ENCODE measurements at places on chromosomes 2 and 18. TPM values are rescaled to one million over a fixed set of nuclear protein-coding genes. Genes with fewer than 3 reads are reported as not detected.

DNA sequence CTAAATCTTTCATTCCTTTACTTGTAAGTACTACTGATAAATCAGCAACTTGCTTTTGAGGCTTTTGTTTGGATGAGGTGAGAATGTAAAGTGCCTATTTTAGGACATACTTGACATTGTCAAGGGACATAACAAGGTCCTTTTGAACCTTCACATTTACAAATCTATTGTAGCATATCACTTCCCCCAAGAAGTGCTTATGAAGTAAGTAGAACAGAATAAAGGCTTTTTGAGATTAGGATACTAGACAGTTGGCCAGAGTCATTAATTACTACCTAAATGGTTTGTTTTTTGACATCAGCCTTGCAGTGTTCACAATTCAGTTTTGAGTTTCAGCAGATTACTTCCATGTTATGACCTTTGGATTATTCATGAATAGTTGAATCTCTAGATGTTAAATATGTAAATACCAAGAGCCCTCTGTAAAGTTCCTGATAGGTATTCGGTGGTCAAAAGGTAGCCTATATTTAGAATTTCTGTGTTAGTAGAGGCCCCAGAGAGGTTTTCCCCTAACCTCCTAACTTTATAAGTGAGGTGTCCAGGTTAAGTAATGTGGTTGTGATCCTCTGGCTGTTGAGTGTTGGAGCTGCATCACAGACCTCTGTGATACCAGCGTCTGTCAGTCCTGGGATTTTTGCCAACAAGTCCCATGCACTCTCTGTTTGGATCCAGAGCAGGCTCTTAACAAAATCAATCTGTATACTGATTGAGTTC, 67.2 kb downstream of the LCLAT1 start:
- H3K27ac ChIP-seq = no peak overlapping the region
- H3K36me3 ChIP-seq = no peaks in the 10 kb centered on the region
- DNase-seq = peak; percentile 63
- no peaks in the 10 kb centered on the region for H3K4me1 ChIP-seq

DNA sequence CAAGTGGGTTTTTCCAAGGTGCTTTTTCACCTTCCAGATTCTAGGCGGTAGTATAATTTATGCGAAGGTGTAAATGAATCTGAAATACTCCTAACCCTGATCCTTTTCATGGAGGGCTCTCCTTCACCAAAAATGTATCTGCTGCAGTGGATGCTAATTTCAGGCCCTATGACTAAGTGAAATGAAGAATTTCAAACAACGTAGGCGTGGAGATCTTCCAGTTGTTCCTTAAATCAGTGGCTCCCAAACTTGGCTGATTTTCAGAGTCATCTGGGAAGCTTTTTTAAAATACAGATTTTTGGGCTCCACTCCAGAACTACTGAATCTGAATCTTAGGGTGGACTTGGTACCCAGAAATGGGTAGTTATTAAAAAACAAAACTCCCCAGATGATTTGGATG, 5.5 kb downstream of the GCKR start:
- peaks cover 17% of the 10 kb centered on the region for H3K36me3 ChIP-seq
- no peak for DNase-seq
- H3K27ac ChIP-seq = peak overlapping the region; percentile 57
- H3K27me3 ChIP-seq = no peaks in the 10 kb centered on the region
- H3K4me3 ChIP-seq = no peak overlapping the region

DNA sequence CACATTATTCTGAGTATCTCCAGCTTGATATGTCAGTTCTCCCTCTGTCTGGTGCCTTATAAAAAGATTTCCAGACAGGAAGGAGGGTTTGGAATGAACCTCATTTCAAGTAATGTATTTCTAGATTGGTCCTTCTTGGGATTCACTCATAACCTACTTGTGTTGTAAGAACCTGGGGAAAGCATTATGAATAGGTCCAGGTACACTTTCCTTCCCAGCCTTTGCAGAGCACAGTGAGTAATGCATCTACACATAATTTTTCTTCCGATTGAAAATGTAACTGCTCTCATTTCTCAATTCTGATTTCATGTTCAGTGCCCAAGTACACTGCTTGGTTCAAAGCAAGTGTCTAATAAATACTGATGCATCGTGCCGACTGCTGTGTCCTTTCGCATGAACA, 25.0 kb upstream of the ACAA2 start:
- no peaks in the 10 kb centered on the region for H3K36me3 ChIP-seq
- no peaks in the 10 kb centered on the region for H3K27me3 ChIP-seq

DNA sequence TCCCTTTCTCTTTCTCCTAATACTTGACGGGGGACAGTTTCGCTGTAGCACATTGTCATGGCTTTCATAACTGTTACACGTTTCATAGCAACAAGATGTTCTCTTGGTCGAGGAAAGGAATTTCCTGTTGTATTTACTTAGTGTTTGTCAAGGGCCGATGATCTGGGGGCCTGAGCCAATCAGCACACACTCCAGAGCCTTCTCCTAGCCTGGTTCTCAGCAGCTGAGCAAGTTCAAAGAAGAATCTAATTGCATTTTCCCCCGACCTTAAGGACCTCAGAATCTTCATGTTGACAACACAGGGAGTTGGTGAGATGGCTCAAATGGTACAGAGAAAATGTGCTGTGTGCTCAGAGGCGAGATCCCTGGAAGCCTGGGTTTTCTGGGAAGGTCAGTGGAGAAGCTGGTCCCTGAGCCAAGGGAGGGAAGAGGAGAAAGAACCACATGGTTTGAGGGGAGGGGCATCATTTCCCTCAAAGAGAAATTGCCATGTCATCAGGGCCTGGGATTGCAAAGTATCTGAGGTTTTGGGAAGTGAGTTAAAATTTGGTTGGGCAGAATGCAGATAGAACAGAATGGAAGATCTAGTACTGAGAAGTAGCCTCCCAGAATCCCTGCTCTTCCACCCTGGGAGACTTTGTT, 76.9 kb upstream of the AGAP1 start:
- no peaks in the 10 kb centered on the region for H3K4me1 ChIP-seq
- no peak for DNase-seq
- H3K36me3 ChIP-seq = no peaks in the 10 kb centered on the region
- no peak overlapping the region for H3K4me3 ChIP-seq
- no peaks in the 10 kb centered on the region for H3K27me3 ChIP-seq

GRCh38 chr18:9741793-9742523, 33.9 kb downstream of the RAB31 start:
- H3K36me3 ChIP-seq = no peaks in the 10 kb centered on the region
- H3K4me3 ChIP-seq = no peak overlapping the region
- DNase-seq = no peak
- H3K4me1 ChIP-seq = no peaks in the 10 kb centered on the region
- H3K27ac ChIP-seq = no peak overlapping the region

LOXHD1 gene
- not detected for total RNA-seq

GRCh38 chr2:180677200-180677599, 303.2 kb upstream of the UBE2E3 start:
- no peak overlapping the region for H3K4me3 ChIP-seq
- DNase-seq = peak; percentile 62
- H3K36me3 ChIP-seq = no peaks in the 10 kb centered on the region
- peak overlapping the region; percentile 70 for H3K27ac ChIP-seq
- no peaks in the 10 kb centered on the region for H3K27me3 ChIP-seq

DNA sequence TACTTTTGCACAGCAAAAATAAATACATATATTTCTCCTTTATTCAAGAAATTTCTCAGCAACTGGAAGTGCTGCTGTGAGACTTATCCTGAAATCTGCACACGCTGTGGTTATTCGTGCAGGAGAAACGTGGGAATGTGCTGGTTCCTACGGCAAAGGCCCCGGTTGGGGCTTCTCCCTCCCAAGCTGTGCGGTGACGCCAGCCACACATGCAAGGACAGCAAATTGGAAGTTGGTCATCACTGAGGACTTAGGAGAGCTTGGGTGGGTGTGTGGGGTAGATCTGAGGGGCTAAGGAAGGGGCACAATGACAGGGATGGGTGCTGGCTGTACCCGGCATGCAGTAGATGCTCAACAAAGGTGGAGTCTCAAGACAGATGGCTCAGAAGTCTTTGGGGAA, 16.5 kb upstream of the MTCL1 start:
- H3K27ac ChIP-seq = no peak overlapping the region
- no peaks in the 10 kb centered on the region for H3K36me3 ChIP-seq
- H3K27me3 ChIP-seq = no peaks in the 10 kb centered on the region
- no peak overlapping the region for H3K4me3 ChIP-seq

DNA sequence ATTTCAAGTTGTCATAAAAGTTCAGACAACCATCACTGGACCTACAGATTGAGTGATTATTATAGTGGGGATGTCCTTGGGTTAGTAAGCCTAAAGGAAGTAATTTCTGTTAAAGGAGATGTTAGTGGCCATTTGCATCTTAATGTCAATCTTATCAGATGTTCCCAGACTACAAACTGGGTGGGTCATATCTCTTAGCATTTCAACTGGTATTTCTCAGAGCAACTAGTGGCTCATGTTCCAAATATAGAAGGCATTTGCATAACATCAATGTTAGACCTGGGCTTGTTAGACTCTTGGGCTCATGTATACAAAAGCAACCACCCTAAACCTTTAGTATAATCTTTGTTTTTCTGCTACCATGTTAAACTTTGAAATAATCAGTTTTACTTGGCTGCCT, 17.9 kb downstream of the PLEKHA3 start:
- no peaks in the 10 kb centered on the region for H3K27me3 ChIP-seq
- no peak for DNase-seq
- peaks cover 17% of the 10 kb centered on the region for H3K36me3 ChIP-seq
- no peaks in the 10 kb centered on the region for H3K4me1 ChIP-seq

HOXD9 gene
- total RNA-seq = not detected

GRCh38 chr2:96940001-96940615, 46.3 kb downstream of the FAM178B start:
- DNase-seq = peak; percentile 37
- no peak overlapping the region for H3K27ac ChIP-seq
- no peak overlapping the region for H3K4me3 ChIP-seq
- no peaks in the 10 kb centered on the region for H3K4me1 ChIP-seq
- H3K27me3 ChIP-seq = no peaks in the 10 kb centered on the region

MC5R gene
- not detected for total RNA-seq

CYP27C1 gene
- not detected for total RNA-seq

GRCh38 chr18:34224423-34225217, at the start of gene NOL4:
Gene NOL4, minus strand, starts transcription at chr18:34224913. Its CDS starts 1,660 bp downstream, at chr18:34223253.
- H3K27me3 ChIP-seq = peaks cover 27% of the 10 kb centered on the region
- H3K4me3 ChIP-seq = peak within 1 kb of the TSS; percentile 9

STARD6 gene
- total RNA-seq = not detected

GRCh38 chr2:45134726-45135125, 125.5 kb upstream of the SIX2 start:
- H3K27ac ChIP-seq = no peak overlapping the region
- H3K36me3 ChIP-seq = no peaks in the 10 kb centered on the region
- no peaks in the 10 kb centered on the region for H3K27me3 ChIP-seq
- no peak for DNase-seq

DNA sequence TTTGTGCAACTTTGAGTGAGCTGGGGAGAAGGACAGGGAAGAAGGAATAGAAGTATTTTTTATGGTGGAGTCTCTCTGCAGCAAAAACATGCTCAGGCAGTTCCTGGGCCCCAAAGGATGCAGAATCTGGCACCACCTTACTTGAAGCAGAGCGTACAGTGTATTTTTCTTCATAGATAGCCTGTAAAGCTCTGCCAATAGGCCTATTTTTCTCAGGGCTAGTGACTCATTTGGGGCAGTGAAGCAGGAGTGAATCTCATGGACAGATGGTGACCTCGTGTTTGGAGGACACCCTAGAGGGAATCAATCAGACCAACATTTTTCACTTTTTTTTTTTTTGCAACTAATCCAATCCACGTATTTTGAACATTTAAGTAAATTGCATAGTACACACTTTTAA, 268.1 kb upstream of the CXCR4 start:
- no peaks in the 10 kb centered on the region for H3K4me1 ChIP-seq
- no peak overlapping the region for H3K27ac ChIP-seq
- DNase-seq = no peak
- H3K36me3 ChIP-seq = no peaks in the 10 kb centered on the region
- no peaks in the 10 kb centered on the region for H3K27me3 ChIP-seq

ZNF804A gene
- total RNA-seq = 0.06 TPM

- no peaks in the 10 kb centered on the region for H3K4me1 ChIP-seq
- no peak overlapping the region for H3K4me3 ChIP-seq
- no peak for DNase-seq
- H3K36me3 ChIP-seq = no peaks in the 10 kb centered on the region
- H3K27ac ChIP-seq = no peak overlapping the region
- no peaks in the 10 kb centered on the region for H3K27me3 ChIP-seq
These were observed 357.3 kb downstream of the ZEB2 start for GRCh38 chr2:144162652-144163051.

DNA sequence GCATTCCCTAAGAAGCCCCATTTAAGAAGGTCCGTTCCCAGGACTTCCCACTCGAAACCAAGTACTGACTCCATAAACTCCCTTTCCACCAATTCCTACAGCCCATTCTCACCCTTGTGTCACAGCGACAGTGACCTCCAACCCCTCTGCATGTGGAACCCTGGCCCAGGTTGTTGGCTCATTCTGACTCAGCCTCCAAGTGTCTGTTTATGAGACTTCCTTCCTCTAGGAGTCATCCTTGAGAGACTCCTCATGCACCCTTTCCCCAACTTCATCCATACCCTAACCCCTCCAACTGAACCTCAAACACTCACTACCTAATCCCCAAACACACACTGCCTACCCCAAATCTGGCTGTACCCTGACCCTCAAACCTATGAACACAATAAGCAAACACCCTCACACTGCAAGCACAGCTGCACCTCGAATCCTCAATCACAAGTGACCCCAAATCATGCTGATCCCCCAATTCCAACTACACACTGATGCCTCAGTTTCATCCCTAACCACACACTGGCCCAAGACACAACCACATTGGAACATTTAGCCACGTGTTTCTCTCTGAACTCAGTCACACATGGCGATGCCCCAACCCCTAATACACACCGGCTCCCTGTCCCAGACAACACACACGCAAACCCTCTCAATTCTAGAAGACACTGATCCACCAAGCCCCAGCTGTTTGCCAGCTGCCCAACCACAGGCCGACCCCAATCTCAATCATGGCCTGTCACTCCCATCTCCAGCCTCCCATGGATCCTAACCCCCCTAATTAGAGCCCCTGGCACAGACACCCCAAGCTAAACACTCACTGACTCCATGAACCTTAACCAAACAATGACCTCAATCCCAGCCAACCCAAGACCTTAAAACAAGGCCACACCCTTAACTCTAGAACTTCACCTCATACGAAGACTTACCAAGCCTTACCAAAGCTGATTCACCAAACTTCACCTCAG, 219.6 kb downstream of the CYP26B1 start:
- H3K36me3 ChIP-seq = no peaks in the 10 kb centered on the region
- no peaks in the 10 kb centered on the region for H3K4me1 ChIP-seq
- no peak overlapping the region for H3K27ac ChIP-seq
- H3K4me3 ChIP-seq = no peak overlapping the region
- no peaks in the 10 kb centered on the region for H3K27me3 ChIP-seq
- no peak for DNase-seq

DNA sequence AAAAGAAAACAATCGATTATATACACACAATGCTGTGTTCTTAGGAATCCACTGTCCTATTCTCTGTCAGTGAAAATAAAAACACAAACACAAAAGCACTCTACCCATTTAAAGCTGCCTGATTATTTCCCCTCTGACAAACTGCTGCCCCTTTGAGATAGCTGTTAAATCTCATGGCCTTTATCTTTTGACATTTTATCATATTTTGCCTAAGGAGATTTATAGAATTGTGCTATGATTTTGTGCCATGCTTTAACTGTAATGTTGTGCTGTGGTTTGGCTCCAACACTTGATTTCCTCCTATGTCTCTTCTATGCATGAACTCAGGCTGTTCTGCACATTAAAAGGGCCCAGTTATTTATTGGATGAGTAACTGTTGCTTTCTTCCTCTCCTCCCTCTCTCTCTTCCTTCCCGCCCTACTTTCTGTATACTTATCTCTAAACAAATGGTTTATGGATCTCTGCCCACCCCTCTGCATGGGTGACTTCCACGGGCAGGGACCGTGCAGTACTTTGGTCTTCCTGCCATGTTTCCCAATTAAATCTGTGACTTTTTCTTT, 1096.6 kb downstream of the TSN start:
- H3K4me3 ChIP-seq = no peak overlapping the region
- H3K36me3 ChIP-seq = no peaks in the 10 kb centered on the region
- no peak overlapping the region for H3K27ac ChIP-seq
- no peaks in the 10 kb centered on the region for H3K27me3 ChIP-seq
- no peaks in the 10 kb centered on the region for H3K4me1 ChIP-seq
- no peak for DNase-seq
